ENCODE measurements at places on chromosomes 11 and 22.
A peak's percentile ranks its signal among the peaks of the same experiment; 100 is the strongest.

- H3K27me3 ChIP-seq, result no peaks in the 10 kb centered on the region
- peaks cover 9% of the 10 kb centered on the region for H3K4me1 ChIP-seq
- DNase-seq, result no peak
- H3K27ac ChIP-seq, result no peak overlapping the region
- H3K4me3 ChIP-seq, result no peak overlapping the region
Observed at GRCh38 chr11:84923489-84923888, 703.7 kb downstream of the DLG2 start.

DNA sequence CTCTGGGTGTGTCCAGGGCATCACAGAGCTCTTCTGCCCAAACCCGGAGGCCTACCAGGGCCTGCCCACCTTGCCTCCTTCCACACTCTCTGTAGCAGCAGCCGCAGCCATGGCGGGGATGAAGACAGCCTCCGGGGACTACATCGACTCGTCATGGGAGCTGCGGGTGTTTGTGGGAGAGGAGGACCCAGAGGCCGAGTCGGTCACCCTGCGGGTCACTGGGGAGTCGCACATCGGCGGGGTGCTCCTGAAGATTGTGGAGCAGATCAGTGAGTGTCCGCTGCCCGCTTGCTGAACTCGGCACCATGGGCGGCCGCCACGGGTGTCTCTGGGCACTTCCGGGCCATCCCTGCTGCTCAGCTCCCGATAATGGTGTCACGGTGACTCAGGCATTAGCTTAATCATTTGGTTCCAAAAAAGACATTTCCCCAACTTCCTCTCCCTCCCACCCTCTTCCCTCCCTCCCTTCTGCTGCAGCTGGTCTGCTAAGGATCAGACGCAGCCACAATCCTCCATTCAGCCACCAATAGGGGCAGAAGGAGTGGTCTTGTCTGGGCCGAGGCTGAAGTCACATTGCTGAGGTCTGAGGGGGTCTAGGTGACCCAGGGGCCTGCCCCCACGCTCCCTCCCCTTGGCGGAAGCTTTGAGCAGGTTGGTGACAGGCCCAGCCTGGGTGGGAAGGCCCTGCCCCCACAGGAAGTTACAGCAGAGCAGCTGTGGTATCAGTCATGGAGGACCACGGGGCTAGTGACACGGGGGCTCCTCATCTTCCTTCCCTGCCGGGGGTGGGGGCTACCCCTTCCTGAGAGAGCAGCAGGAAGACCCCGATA lies 950 bp downstream of the FERMT3 start:
- H3K4me1 ChIP-seq, result no peaks in the 10 kb centered on the region
- H3K36me3 ChIP-seq, result peaks cover 19% of the 10 kb centered on the region
- no peak overlapping the region for H3K27ac ChIP-seq
- DNase-seq, result peak; percentile 77
- H3K4me3 ChIP-seq, result no peak overlapping the region
- H3K27me3 ChIP-seq, result no peaks in the 10 kb centered on the region

- no peaks in the 10 kb centered on the region for H3K27me3 ChIP-seq
- no peak overlapping the region for H3K27ac ChIP-seq
- peak; percentile 15 for DNase-seq
- H3K36me3 ChIP-seq, result no peaks in the 10 kb centered on the region
- H3K4me1 ChIP-seq, result no peaks in the 10 kb centered on the region
- H3K4me3 ChIP-seq, result no peak overlapping the region
Observed at GRCh38 chr11:64447831-64448598, 89.1 kb downstream of the RPS6KA4 start.

DNA sequence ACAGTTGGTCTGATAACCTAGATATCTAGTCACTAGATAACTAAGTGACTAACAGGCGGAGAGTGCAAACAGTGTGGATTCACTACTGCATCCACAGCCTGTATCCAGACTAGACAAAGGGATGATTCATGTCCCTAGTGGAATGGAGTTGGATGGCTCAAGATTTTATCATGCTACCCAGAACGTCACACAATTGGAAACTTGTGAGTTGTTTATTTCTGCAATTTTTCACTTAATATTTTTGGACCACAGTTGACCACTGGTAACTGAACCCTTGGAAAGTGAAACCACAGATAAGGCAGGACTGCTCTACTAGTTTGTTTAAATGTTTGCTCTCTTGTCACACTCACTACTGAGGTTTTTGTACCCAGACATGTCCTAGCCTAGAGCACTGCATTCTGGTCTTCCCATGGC lies 76.0 kb downstream of the UBASH3B start:
- H3K27me3 ChIP-seq, result no peaks in the 10 kb centered on the region
- no peaks in the 10 kb centered on the region for H3K36me3 ChIP-seq
- no peak overlapping the region for H3K27ac ChIP-seq
- peaks cover 5% of the 10 kb centered on the region for H3K4me1 ChIP-seq
- H3K4me3 ChIP-seq, result no peak overlapping the region
- no peak for DNase-seq

DNA sequence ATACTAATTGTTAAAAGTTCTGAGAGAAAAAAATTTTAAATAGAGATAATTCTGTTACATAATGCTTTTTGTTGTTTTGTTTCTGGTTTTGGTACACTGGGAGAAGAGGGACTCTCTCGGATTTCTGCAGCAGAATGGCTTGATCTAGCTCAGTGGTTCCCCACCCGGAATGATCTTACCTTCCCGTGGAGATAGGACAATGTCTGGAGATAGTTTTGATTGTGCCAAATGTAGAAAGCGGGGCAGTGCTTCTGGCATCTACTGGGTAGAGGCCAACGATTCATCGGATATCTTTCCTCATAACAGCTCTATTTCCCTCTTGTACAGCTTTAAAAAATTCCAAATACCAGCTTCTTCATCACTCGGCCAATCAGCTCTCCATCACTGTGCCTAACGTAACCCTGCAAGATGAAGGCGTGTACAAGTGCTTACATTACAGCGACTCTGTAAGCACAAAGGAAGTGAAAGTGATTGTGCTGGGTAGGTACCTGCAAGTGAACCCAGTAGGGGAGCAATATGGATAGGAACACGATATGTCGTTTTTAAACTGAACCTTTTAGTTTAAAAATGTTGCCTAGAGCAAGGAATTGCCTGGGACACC lies 13.2 kb downstream of the CRTAM start:
- H3K36me3 ChIP-seq, result no peaks in the 10 kb centered on the region
- H3K27ac ChIP-seq, result peak overlapping the region; percentile 1
- H3K4me1 ChIP-seq, result peaks cover 12% of the 10 kb centered on the region
- DNase-seq, result no peak
- no peaks in the 10 kb centered on the region for H3K27me3 ChIP-seq

- H3K27ac ChIP-seq, result no peak overlapping the region
- no peak overlapping the region for H3K4me3 ChIP-seq
- no peaks in the 10 kb centered on the region for H3K27me3 ChIP-seq
- peaks cover 4% of the 10 kb centered on the region for H3K4me1 ChIP-seq
- no peaks in the 10 kb centered on the region for H3K36me3 ChIP-seq
- DNase-seq, result no peak
Observed at GRCh38 chr11:124919898-124920297, 848 bp downstream of the HEPN1 start.

DNA sequence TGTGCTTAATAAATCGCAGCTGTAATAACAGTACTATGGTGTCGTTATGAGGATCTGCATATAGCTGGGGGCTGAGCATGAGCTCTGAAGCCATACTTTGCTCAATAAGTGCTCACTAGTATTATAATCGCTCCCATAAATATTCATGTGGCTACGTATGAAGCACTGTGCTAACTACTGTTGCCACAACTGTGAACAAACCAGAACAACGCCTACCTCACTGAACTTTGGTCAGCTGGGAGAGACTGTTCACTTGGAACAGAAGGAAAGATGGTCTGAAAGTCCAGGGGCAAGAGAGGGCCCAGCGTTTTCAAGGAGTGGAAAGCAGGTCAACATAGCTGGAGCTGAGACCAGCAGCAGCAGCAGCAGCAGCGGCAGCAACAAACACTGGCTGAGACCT lies 141.6 kb downstream of the EFCAB6 start:
- no peak overlapping the region for H3K27ac ChIP-seq
- no peak overlapping the region for H3K4me3 ChIP-seq
- H3K4me1 ChIP-seq, result no peaks in the 10 kb centered on the region
- no peaks in the 10 kb centered on the region for H3K27me3 ChIP-seq
- DNase-seq, result no peak
- no peaks in the 10 kb centered on the region for H3K36me3 ChIP-seq

DNA sequence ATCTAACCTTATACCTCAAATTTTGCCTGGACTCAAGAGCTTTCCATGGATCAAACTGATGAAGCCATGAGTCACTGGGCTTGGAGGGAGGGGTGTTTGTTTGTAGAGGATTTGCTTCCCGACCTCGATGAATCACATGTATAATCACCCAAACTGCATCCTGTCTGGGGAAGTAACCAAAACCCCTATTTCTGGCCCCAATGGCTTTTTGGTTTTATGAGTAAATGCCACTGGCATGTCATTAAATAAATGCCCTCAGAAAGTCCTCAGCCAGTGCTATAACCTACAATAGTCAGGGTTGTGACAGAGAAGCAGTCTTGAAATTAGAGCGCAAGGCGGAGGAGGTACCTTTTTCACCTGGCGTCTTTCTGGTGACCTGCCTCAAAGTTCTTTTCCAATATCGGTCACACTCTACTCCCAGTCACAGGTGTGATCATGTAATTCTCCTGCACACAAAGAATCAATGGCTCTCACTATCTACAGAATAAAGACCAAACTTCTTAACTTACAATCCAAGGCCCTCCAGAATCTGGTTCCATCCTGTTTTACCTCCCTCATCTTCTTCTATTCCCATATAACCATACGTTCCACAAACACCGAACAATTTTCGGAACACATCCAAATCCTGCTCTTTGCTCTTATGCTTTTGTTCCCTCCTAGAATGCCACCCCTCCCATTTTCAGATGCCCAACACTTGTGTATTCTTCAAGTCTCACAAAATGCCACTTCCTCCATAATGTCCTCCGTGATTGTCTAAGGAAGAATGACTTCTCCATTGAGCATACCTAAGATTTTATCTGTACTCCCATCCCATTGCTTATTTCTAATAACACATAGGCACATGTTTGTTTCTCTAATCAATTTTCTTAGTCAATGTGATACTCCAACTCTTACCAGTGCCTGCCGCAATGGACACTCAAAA lies 81.3 kb upstream of the BLID start:
- DNase-seq, result peak; percentile 14
- no peak overlapping the region for H3K27ac ChIP-seq
- no peak overlapping the region for H3K4me3 ChIP-seq
- no peaks in the 10 kb centered on the region for H3K36me3 ChIP-seq

DNA sequence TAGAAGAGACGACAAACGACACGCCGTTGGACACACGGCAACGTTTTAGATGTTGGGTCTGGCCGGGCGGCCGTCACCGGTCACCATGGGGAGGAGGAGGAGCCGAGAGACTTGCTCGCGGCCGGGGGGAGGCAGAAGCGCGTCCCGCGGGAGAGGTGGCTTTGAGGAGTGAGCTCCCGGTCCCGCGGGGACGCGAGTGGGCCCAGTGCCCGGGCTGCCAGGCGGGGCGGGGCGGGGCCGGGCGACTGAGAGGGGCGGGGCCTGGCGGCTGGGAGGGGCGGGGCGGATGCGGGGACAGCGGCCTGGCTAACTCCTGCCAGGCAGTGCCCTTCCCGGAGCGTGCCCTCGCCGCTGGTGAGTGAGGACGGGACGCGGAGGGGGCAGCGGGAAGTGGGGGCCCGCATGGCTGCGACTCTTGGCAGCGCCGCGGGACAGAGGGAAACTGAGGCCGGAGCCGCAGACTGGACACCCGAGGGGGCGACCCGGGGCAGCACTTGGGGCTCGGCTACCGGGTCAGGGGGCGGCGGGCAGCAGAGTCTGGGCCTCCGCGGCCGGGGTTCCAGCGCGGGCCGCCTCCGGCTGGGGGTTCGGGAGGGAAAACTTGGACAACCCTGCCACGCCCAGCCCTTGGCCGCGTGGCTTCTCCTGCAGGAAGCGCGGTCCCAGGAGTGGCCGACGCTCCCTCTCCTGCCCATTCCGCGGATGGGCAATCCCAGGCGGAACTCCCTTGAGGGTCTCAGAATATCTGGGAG lies at the start of gene TSPO:
Gene TSPO, plus strand, starts transcription at position 309 of the 752 bp plus-strand sequence. CDS start 7,680 bp downstream, outside the sequence.
- H3K27me3 ChIP-seq, result no peaks in the 10 kb centered on the region
- no peaks in the 10 kb centered on the region for H3K36me3 ChIP-seq
- H3K4me1 ChIP-seq, result no peaks in the 10 kb centered on the region
- peak within 1 kb of the TSS; percentile 30 for H3K4me3 ChIP-seq
- no peak within 1 kb of the TSS for H3K27ac ChIP-seq

GRCh38 chr11:73391665-73392064 lies 15.5 kb downstream of the RELT start:
- no peaks in the 10 kb centered on the region for H3K4me1 ChIP-seq
- no peaks in the 10 kb centered on the region for H3K36me3 ChIP-seq
- no peak overlapping the region for H3K4me3 ChIP-seq
- H3K27ac ChIP-seq, result no peak overlapping the region
- no peak for DNase-seq

GRCh38 chr11:113518716-113519495 lies 43.7 kb upstream of the DRD2 start:
- no peaks in the 10 kb centered on the region for H3K27me3 ChIP-seq
- no peak for DNase-seq
- H3K4me1 ChIP-seq, result no peaks in the 10 kb centered on the region
- H3K27ac ChIP-seq, result no peak overlapping the region
- no peak overlapping the region for H3K4me3 ChIP-seq

GRCh38 chr11:74138021-74138420 lies 32.8 kb downstream of the C2CD3 start:
- DNase-seq, result no peak
- no peaks in the 10 kb centered on the region for H3K27me3 ChIP-seq
- no peaks in the 10 kb centered on the region for H3K4me1 ChIP-seq
- H3K36me3 ChIP-seq, result no peaks in the 10 kb centered on the region
- H3K4me3 ChIP-seq, result no peak overlapping the region

GRCh38 chr22:31530823-31531195 lies 34.5 kb downstream of the SFI1 start:
- no peak overlapping the region for H3K4me3 ChIP-seq
- peak; percentile 13 for DNase-seq
- H3K4me1 ChIP-seq, result no peaks in the 10 kb centered on the region
- no peaks in the 10 kb centered on the region for H3K27me3 ChIP-seq

GRCh38 chr22:28656181-28656580 lies 23.5 kb downstream of the TTC28 start:
- peak; percentile 45 for DNase-seq
- H3K27ac ChIP-seq, result no peak overlapping the region
- H3K4me1 ChIP-seq, result no peaks in the 10 kb centered on the region
- no peaks in the 10 kb centered on the region for H3K36me3 ChIP-seq

DNA sequence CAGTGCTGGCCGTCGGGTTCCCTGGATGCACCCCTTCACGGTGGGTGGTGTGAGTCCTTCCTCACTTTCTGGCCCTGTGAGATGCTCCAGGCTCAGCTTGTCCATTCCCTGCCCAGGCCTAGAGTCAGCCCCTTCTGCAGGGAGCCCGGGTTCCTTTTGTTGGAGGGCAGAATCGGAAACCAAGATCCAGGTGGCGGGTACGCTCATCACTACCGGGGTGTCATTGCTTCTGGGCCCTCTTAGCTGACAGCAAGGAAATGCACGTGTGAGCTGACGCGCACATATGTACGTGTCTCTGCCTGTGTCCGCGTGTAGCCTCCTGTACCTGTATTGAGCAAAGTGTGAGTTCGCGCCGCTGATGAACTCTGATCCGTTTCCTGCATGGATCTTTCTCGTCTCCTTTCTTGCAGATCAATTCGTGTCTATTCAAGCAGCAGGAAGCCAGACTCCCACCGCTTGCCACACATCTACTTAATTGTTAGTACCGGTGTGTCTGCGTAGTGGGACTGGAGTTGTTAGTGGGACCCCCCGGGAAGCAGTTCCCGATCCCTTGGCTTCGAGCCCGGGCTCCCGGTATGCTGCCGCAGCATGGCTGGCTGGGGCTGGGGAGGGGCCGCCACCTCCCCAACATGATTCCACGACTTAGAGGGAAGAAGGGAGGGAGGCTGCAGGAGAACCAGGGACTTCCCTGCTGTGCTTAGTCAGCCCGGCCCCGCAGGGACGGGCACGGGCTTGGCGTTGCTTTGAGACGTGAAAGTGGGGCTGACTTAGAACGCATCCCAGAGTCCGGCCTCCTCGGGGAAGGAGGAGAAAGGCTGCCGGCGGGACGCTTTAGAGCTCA lies 35.9 kb upstream of the GRAMD4 start:
- no peak overlapping the region for H3K27ac ChIP-seq
- H3K27me3 ChIP-seq, result no peaks in the 10 kb centered on the region
- DNase-seq, result peak; percentile 40
- no peaks in the 10 kb centered on the region for H3K36me3 ChIP-seq
- peaks cover 9% of the 10 kb centered on the region for H3K4me1 ChIP-seq
